ENCODE measurements at places on chromosomes 7 and 10.

DNA sequence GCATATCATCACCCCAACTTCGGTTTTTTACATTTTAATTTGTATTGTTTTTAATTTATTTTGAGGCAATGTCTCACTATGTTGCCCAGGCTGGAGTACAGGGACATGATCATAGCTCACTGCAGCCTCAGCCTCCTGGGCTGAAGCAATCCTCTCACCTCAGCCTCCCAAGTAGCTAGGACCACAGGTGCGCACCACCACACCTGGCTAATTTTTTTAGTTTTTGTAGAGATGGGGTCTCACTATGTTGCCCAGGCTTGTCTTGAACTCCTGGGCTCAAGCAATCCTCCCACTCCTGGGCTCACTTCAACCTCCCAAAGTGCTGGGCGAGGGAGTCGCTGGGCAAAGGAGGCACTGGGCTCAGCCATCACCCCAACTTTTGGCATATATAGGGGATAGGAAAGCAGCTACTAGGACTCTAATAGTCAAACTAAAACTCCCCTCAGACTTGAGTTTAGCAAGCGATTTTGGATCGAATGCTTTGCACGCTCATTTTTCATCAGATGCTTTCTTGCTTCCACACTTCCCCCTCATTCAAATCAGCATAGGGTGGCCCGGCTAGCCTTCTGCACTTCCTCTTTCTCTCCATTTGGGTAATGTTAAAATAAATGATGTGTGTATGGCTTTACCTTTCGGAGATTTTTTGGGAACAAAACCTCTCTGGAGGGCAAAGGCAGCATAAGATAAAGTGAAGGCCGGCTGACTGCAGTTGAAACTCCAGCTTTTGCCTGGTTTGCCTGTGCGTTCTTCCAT, 20.8 kb upstream of the NMT2 start:
- no peak overlapping the region for H3K27ac ChIP-seq
- DNase-seq: no peak
- no peaks in the 10 kb centered on the region for H3K27me3 ChIP-seq

- no peak overlapping the region for H3K27ac ChIP-seq
- no peaks in the 10 kb centered on the region for H3K27me3 ChIP-seq
- H3K36me3 ChIP-seq: peaks cover 6% of the 10 kb centered on the region
- no peak overlapping the region for H3K4me3 ChIP-seq
- H3K4me1 ChIP-seq: no peaks in the 10 kb centered on the region
- no peak for DNase-seq
Observed at GRCh38 chr7:122182081-122182480, 38.0 kb upstream of the AASS start.

- no peak overlapping the region for H3K27ac ChIP-seq
- no peak for DNase-seq
- no peak overlapping the region for H3K4me3 ChIP-seq
Observed at GRCh38 chr10:123544986-123545385, 121.2 kb upstream of the GPR26 start.

DNA sequence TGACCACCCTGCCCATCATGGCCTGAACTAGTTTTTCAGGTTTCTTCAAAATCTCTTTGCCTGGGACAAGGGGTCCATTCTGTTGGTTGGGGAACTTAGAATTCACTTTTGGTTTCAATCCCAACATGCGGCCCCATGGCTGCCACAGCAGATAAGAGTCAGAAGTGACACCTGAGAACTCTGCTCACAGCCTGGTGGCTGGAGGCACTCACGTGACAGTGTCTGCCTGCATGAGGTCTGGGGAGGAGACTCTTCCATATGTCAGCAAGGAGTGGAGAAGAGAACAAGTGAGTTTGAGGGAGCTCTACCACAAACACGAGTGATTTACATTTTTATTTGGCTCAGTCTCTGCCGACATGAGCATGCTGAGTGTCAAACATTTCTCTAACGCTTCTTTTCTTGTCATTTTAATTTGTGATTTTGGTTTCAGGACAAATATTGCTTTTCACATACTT, 370.4 kb downstream of the TNS3 start:
- no peaks in the 10 kb centered on the region for H3K27me3 ChIP-seq
- no peak overlapping the region for H3K27ac ChIP-seq
- H3K4me3 ChIP-seq: no peak overlapping the region
- no peaks in the 10 kb centered on the region for H3K36me3 ChIP-seq
- H3K4me1 ChIP-seq: 0 out of 2 replicates have a peak, but pooled peaks cover 4% of the 10 kb centered on the region

DNA sequence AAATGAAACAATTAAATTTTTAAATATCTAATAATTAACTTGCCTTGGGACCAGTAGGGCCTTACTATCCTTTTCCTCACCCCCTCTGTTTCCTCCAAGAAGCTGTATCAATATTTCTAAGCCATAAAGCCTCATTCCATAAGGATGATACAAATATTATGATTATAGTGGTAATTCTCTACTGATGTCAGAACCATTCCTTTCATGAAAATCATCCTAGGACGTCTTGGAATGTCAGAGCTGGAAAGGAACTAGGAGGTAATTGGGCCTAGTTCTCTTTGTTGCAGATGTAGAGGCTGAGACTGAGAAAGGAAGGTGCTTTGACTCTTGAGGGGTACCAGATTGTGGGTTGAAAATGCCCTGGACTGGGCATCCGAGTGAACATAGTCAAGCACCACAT, 766.7 kb upstream of the GHITM start:
- no peak overlapping the region for H3K4me3 ChIP-seq
- DNase-seq: no peak
- no peaks in the 10 kb centered on the region for H3K27me3 ChIP-seq
- no peaks in the 10 kb centered on the region for H3K4me1 ChIP-seq

GRCh38 chr10:3766046-3766756, 18.8 kb downstream of the KLF6 start:
- no peak for DNase-seq
- no peak overlapping the region for H3K4me3 ChIP-seq
- no peak overlapping the region for H3K27ac ChIP-seq
- 0 out of 2 replicates have a peak, but pooled peaks cover 2% of the 10 kb centered on the region for H3K27me3 ChIP-seq
- no peaks in the 10 kb centered on the region for H3K36me3 ChIP-seq

GRCh38 chr10:85635650-85636049, 730.9 kb downstream of the GRID1 start:
- H3K27ac ChIP-seq: no peak overlapping the region
- H3K4me3 ChIP-seq: no peak overlapping the region
- no peaks in the 10 kb centered on the region for H3K27me3 ChIP-seq
- H3K36me3 ChIP-seq: no peaks in the 10 kb centered on the region
- DNase-seq: no peak

GRCh38 chr7:97013845-97014134, 8.4 kb downstream of the DLX6 start:
- H3K4me3 ChIP-seq: no peak overlapping the region
- no peak for DNase-seq

- no peak for DNase-seq
- H3K4me3 ChIP-seq: no peak overlapping the region
- no peaks in the 10 kb centered on the region for H3K36me3 ChIP-seq
- no peaks in the 10 kb centered on the region for H3K27me3 ChIP-seq
Observed at GRCh38 chr10:77533887-77534278, 103.7 kb downstream of the KCNMA1 start.

GRCh38 chr10:44300666-44301649, 83.9 kb downstream of the CXCL12 start:
- H3K27me3 ChIP-seq: no peaks in the 10 kb centered on the region
- DNase-seq: no peak
- H3K27ac ChIP-seq: no peak overlapping the region
- peaks cover 16% of the 10 kb centered on the region for H3K36me3 ChIP-seq
- peaks cover 3% of the 10 kb centered on the region for H3K4me1 ChIP-seq

GRCh38 chr7:57867884-57868701, 418.1 kb downstream of the ZNF716 start:
- H3K4me3 ChIP-seq: no peak overlapping the region
- H3K27me3 ChIP-seq: no peaks in the 10 kb centered on the region
- H3K4me1 ChIP-seq: no peaks in the 10 kb centered on the region

GRCh38 chr7:77565917-77566316, 28.8 kb downstream of the PTPN12 start:
- peaks cover 3% of the 10 kb centered on the region for H3K36me3 ChIP-seq
- no peaks in the 10 kb centered on the region for H3K27me3 ChIP-seq
- H3K4me3 ChIP-seq: no peak overlapping the region
- no peaks in the 10 kb centered on the region for H3K4me1 ChIP-seq
- DNase-seq: no peak
- no peak overlapping the region for H3K27ac ChIP-seq

DNA sequence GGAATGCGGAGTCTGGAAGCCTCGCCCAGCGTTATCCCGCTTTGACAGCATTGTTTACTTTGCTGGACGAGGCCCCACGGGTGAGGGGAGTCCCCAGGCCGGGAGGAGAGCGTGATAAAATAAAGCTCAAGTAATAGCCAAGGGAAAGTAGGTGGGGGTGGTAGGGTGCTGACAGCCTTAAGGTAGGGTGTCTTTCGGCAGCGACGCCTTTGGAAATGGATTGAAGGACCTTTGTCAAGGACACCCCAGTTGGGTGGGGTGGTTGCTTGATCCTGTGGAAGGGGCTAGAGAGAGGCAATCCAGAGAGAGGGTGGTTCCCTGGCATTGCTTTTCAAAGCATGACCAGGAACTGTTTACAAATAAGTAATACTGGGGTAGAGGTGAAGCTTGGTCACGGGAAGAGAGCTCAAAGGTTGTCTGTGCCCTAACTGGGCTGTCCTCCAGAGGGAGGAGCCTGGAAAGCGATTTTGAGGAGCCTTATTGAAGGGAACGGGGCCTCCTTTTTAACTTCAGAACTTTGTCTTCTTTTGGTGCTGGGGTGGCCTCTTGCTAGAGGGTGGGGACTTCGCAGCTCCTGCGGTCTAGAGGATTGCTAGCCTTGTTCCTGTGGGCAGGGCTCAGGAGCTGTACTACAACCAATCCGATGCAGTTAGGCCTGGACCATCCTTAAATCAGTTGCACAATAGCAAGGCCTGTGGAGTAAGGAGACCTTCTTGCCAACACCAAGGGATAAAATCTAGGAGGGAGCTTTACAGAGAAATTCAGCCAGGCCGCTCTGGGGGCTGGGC, 1.3 kb downstream of the EIF4EBP2 start:
- H3K27me3 ChIP-seq: no peaks in the 10 kb centered on the region
- H3K4me3 ChIP-seq: peak overlapping the region; percentile 99
- H3K36me3 ChIP-seq: peaks cover 32% of the 10 kb centered on the region
- no peak for DNase-seq

- H3K4me1 ChIP-seq: no peaks in the 10 kb centered on the region
- DNase-seq: no peak
- no peak overlapping the region for H3K27ac ChIP-seq
- no peaks in the 10 kb centered on the region for H3K36me3 ChIP-seq
Observed at GRCh38 chr7:142348921-142349405, 91.1 kb upstream of the PRSS58 start.

DNA sequence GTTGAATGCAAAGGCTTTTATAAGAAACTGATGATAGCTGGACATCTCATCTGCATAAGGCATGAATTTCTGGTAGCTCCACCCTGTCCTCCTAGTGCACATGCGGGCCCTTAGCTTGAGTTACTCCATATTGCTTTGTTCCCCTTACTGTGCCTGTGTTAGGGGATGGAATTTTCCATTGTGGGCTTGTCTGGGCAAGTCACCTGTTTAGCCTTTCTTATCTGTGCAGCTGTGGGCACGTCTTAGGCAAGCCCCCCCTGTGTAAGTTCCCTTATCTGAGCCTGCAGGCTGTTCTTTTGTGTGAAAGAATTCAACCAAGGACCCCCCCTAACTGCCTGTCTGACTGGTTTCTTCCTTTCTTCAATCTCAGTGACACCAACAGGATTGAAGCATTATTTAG, 14.5 kb upstream of the CROT start:
- no peak overlapping the region for H3K27ac ChIP-seq
- no peaks in the 10 kb centered on the region for H3K4me1 ChIP-seq
- no peak overlapping the region for H3K4me3 ChIP-seq
- no peaks in the 10 kb centered on the region for H3K27me3 ChIP-seq
- DNase-seq: no peak
- H3K36me3 ChIP-seq: peaks cover 73% of the 10 kb centered on the region

DNA sequence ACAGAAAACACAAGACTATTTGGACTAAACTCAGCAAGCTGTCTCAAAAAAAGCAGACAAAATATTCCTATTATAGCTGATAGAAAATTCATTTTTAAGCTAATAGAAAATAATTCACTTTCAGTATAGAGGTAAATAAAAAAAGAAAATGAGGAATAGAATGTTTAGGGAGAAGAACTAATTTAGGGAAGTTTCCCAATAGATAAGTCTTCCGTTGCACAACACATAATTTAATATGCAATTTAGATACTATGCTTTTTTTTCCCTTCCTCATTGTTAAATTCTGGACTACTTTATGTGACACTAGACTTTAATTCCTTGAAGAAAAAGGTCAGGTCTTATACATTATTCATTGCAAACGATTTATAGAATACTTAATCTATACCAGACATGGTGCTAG, 10.3 kb downstream of the PNPLA8 start:
- H3K27me3 ChIP-seq: no peaks in the 10 kb centered on the region
- H3K27ac ChIP-seq: no peak overlapping the region

GRCh38 chr10:11106621-11107374, 89.1 kb downstream of the CELF2 start:
- DNase-seq: no peak
- H3K27me3 ChIP-seq: no peaks in the 10 kb centered on the region
- H3K4me3 ChIP-seq: no peak overlapping the region
- peaks cover 19% of the 10 kb centered on the region for H3K36me3 ChIP-seq
- H3K27ac ChIP-seq: no peak overlapping the region

GRCh38 chr7:114928060-114928459, 6.2 kb downstream of the MDFIC start:
- no peak for DNase-seq
- no peak overlapping the region for H3K4me3 ChIP-seq
- no peaks in the 10 kb centered on the region for H3K36me3 ChIP-seq
- H3K27me3 ChIP-seq: no peaks in the 10 kb centered on the region
- H3K27ac ChIP-seq: no peak overlapping the region

DNA sequence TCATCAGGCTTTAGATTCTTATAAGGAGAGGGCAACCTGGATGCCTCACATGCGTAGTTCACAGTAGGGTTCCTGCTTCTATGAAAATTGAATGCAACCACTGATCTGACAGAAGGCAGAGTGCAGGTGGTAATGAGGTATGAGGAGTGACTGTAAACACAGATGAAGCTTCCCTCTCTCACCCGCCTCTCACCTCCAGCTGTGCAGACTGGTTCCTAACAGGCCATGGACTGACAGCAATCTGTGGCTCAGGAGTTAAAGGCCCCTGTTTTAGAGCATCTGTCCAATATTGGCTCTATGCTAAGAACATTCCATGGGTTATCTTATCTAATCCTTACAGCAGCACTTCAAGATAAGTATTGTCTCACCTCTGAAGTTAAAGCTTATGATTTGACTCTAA, 213.5 kb upstream of the NRP1 start:
- H3K4me1 ChIP-seq: 0 out of 2 replicates have a peak, but pooled peaks cover under 1% of the 10 kb centered on the region
- no peak overlapping the region for H3K4me3 ChIP-seq
- no peaks in the 10 kb centered on the region for H3K27me3 ChIP-seq
- no peak overlapping the region for H3K27ac ChIP-seq

GRCh38 chr7:43647339-43647672, 64.4 kb downstream of the STK17A start:
- peak overlapping the region; percentile 89 for H3K27ac ChIP-seq
- peak; percentile 81 for DNase-seq
- no peaks in the 10 kb centered on the region for H3K27me3 ChIP-seq
- peaks cover 28% of the 10 kb centered on the region for H3K36me3 ChIP-seq
- H3K4me3 ChIP-seq: peak overlapping the region; percentile 1

GRCh38 chr7:20804345-20804744, 17.7 kb upstream of the SP8 start:
- no peak overlapping the region for H3K27ac ChIP-seq
- no peak for DNase-seq
- no peak overlapping the region for H3K4me3 ChIP-seq
- peaks cover 4% of the 10 kb centered on the region for H3K36me3 ChIP-seq

GRCh38 chr7:158774952-158775351, 54.4 kb downstream of the ESYT2 start:
- no peak for DNase-seq
- H3K27me3 ChIP-seq: no peaks in the 10 kb centered on the region
- no peak overlapping the region for H3K4me3 ChIP-seq
- H3K36me3 ChIP-seq: peaks cover 26% of the 10 kb centered on the region
- no peaks in the 10 kb centered on the region for H3K4me1 ChIP-seq
- H3K27ac ChIP-seq: no peak overlapping the region
